HS-5 (cell line): ENCODE measurements at places on chromosomes 5 and 9.
A peak's percentile ranks its signal among the peaks of the same experiment; 100 is the strongest.

- DNase-seq: peak; percentile 85
Observed at GRCh38 chr9:127130661-127131538, 8.5 kb upstream of the ANGPTL2 start.

GRCh38 chr5:174115226-174115625 lies 69.7 kb downstream of the NSG2 start:
- DNase-seq: no peak

DNA sequence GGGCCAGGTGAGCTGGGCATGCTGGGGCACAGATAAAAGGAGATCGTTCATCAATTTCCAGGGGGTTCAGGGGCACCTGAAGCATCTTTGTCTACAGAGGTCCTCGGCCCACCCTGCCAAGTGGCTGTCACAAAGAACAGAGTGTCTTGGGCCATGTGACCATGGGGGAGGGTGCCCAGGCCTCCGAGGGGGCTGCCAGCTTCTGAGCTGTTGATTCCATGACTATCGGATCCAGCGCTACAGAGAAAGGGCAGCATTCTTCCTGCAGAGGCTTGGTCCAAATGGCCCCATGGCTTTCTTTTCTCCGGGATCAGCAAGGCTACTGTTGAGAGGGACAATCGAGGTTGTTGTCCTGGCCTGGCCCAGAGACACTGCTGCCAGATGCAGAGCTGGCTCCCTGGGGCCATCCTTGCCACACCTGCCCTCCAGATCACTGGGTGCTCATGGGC lies 289.2 kb downstream of the ZSWIM6 start:
- no peak for DNase-seq

GRCh38 chr5:116669261-116670031 lies 94.8 kb upstream of the SEMA6A start:
- DNase-seq: no peak

GRCh38 chr5:144598451-144599068 lies 427.9 kb downstream of the KCTD16 start:
- no peak for DNase-seq

DNA sequence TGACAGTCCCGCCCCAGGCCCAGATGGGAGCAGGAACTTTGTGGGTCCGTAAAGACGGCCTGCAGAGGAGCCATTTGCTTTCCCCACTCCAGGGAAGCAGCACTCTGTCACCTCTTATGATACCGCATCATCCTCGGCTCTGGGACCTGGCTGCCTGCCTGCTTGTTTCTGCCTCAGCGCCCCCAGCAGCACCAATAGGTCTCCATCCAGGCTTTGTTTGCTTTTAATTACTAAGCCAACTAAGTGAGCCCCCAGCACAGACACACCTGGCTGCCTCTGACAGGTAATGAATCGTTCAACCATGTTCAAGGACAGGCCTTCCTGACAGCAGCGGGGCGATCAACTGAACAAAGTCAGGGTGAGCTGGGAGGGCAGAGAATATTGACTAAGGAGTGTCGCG lies 141.4 kb downstream of the C5orf15 start:
- no peak for DNase-seq

- peak; percentile 59 for DNase-seq
Observed at GRCh38 chr5:108521841-108522506, 140.1 kb upstream of the FBXL17 start.

DNA sequence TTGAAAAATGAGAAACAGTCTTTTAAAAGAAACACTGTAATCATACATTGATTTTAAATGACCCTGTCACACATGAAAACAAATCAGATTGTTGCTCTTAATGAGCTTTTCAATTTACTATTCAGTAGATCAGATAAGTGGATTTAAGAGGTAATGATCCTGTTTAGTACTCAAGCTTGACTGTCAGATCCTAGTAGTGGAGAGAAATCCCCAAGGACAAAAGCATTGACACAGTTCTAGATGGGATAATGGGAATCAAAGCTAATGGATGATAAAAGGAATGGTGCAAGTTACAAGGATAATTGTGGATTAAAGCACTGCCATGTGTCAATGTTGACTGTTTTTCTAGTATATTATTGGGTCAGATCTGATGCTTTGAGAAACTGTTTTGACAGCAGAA lies 142.3 kb upstream of the TLX3 start:
- DNase-seq: no peak
